Stimulated activated CD4-positive, alpha-beta T cell treated with anti-CD3 and anti-CD28 coated beads, TNF-alpha, amount 100 ng/mL, for 1 hour (primary cell): ENCODE measurements at places on chromosomes 12 and 14.

- DNase-seq: no peak
Measured at GRCh38 chr14:60657456-60658210, 8.4 kb upstream of the SIX1 start.

GRCh38 chr12:116969615-116970585 lies 59.1 kb downstream of the FBXW8 start:
- DNase-seq: no peak

DNA sequence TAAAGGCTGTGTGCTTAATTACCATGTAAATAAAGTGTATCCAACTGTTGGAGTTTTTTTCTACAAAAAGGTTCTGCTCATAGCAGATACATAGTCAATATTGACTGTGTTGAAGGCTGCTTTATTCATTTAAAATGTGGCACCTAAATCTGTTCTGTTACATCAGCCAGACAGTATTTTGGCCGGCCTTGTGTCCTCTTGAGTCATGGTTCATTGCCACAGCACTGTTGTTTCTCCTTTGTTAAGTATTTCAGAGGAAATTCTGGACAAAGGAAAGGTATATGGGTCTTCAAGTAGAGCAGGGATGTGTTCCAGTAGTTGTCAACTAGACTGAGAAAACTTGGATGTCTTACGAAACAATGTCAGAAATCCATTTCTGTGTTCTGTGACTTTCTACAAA lies 95.5 kb downstream of the SLC38A6 start:
- no peak for DNase-seq

DNA sequence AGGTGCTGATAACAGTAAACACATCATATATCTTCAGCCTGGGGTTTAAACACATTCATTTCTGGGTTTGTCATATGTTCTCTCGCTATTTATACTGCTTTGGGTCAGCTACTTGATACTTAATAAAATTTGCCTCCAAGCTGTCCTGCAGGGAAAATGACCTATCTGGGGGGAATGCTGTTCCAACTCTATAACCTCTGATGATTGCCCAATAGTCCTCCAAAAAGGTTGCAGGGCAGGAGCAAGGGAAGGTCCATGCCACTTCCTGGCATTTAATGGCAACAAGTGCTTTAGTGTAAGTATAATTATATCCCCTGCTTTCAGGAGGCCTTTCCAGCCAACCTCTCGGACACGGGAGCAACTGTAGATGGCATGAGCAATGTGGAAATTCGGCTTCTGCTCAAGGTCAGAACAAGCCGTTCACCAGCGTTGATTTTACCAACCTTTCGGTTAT lies 198.0 kb upstream of the EEA1 start:
- DNase-seq: no peak

DNA sequence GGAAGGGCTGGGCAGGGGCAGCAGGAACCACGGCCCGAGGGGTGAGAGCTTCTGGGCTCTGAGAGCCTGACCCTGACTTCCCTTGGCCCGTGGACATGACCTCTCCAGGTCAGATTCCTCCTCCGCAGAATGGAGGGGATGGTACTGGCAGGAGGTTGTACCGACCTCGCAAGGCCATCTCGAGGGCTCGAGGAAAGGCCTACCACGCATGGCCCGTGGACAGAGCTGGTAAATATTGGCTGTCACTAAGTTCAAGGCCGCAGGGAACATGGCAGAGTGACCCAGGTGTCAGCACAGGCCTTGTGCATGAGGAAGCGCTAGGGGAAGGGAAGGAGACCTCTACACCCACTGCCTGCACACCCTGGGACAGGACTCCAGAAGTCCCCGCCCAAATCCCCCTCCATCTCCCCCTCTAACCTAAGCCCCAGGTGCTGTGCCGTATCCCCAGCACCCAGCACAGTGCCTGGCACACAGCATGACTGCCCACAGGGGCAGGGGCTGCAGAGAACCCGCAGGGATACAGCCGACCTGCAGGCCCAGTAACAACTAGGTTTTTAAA lies 54.9 kb upstream of the PPP2R5C start:
- DNase-seq: no peak

DNA sequence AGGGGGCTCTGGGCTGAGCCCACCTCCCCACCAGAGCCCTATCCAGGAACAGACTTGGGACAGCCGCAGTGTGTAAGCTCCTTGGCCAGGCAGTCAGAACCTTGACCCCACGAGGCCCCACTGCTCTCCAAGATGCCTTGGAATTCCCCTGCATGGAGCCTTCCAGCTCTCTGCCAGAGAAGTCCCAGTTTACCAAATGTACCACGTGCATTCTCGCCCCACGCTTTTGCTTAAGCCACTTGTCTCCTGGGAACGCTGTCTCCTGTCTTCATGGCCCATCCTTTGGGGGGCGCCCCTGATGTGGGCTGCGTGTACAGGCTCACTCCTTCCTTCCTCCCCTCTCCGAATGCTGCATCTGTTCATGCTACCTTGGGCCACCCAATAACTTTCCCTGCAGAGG lies 7.9 kb downstream of the FAIM2 start:
- DNase-seq: no peak

DNA sequence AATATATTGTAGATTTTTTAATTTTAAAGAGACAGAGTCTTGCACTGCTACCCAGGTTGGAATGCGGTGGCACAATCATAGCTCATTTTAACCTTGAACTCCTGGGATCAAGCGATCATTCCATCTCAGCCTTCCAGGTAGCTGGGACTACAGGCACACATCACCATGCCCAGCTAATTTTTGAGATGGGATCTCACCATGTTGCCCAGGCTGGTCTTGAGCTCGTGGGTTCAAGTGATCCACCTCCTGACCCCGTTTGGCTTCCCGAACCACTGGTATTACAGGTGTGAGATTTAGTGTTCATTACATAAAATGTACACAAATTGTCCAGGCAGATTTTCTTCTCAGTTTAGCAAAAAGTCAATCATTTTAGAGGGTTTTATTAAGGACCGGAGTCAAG lies 13.6 kb downstream of the SNX6 start:
- no peak for DNase-seq

DNA sequence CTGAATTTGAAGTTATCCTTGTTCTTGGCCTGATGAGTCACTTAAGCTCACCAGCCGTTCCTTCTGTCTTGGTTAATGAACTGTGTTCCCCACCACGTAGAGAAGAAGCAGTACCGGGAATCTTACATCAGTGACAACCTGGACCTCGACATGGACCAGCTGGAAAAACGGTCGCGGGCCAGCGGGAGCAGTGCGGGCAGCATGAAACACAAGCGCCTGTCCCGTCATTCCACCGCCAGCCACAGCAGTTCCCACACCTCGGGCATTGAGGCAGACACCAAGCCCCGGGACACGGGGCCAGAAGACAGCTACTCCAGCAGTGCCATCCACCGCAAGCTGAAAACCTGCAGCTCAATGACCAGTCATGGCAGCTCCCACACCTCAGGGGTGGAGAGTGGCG lies 68.2 kb downstream of the FRMD6 start:
- DNase-seq: no peak

GRCh38 chr14:72008666-72009065 lies 76.4 kb downstream of the RGS6 start:
- no peak for DNase-seq

DNA sequence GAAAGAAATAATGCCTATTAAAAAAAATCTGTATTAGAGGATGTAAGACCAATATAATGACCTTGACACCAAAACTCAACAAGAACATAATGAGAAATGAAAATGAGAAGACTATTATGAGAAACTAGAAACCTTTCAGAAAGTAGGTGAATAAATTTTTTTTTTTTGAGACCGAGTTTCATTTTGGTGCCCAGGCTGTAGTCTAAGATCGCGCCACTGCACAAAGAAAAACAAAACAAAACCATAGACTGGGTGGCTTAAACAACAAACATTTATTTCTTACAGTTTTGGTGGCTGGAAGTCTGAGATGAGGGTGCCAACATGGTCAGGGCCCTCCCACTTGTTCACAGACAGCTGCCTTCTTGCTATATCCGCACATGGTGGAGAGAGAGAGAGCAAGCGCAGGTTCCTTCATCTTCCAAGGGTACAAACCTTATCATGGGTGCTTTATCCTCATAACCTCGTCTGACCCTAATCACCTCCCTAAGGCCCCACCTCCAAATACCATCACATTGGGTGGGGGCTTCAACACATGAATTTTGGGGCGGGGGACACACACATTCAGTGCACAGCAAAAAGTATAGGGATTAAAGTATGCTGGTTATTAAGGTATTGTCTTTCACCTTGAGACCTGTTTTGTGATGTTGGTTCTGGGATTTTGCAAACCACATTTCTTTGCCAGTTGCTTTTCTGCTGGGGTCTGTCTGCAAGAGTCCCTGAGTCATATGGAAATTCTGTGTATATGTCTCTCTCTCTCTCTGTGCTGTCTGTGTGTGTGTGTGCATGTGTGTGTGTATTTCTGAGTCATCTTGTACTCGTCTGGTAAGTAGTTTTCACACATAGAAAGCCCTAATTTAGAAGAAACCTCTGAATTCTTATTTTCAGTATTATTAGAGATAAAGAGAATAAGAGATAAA lies 26.2 kb downstream of the ZCRB1 start:
- no peak for DNase-seq

DNA sequence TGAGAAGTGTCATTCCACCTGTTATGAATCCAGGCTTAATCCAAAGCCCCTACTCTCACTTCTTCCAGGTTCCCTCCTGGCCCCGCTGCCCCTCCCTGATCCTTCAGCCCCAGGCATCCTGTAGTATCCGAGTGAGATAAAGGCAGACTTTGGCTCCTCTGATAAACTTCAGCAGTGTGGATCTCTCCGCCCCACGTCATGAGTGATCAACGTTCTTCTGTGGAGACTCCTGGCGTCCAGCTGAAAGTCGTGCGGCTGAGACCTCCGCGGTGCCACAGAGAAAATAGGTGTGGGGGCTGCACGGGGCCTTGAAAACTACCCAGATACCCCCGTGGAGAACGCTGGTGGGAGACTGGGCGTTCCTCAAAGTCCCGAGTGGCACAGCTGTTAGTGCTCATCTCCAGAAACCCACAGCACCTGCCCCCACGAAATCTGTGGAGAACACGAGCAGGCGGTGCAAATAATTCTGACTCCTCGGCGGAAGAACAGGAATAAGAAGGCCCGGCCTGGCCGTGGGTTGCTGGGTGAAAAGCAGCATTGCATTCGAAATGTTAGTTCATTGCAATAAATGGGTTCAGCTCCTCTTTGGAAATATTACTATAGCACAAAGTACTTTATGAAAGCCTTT lies 180.0 kb upstream of the RGS6 start:
- DNase-seq: no peak

GRCh38 chr12:26318661-26319068 lies 123.3 kb downstream of the SSPN start:
- DNase-seq: no peak

DNA sequence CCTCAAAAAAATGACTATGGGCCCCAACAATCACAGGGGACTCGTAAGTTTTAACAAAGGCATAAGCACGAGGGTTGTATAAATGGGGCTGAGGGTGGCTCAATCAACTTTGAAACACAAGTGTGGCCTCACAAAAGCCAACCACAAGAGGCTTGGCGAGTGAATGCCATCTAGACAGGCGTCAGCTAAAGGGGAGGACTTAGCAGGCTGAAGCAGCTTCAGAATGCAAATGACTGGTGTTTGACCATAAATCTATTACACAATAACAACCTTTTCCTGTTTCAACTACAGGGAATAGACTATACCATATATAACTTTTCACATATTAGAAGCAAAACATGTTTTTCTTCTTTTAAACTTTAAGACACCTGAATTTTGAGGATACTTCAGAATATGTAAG lies 777.9 kb downstream of the FSCB start:
- no peak for DNase-seq

GRCh38 chr12:95962222-95962621 lies 19.1 kb downstream of the AMDHD1 start:
- no peak for DNase-seq

GRCh38 chr12:121577443-121578180 lies 3.2 kb downstream of the KDM2B start:
- DNase-seq: no peak

- no peak for DNase-seq
Measured at GRCh38 chr14:74049876-74050495, 30.8 kb downstream of the BBOF1 start.

DNA sequence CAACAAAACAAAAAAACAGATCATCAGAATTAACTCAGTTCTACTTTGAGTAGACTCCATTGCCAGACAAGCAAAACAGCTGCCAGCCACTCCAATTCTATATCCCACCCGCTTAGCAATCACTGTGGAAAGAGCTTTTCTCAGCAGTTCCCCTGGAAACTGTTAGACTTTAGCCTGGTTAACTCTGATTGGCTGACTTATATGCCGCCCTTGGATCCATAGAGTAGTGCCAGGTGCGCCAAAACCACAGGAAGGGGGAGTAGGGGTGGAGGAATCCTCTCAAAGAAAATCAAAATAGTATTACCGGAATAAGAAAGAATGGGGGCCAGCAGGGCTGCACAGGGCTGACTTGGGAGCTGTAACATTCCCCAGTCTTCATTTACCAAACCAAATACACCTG lies 5.4 kb upstream of the EML5 start:
- DNase-seq: no peak

- DNase-seq: no peak
Measured at GRCh38 chr14:103072595-103073366, 11.2 kb upstream of the LBHD2 start.

GRCh38 chr14:70873627-70874026 lies 33.6 kb upstream of the PCNX1 start:
- DNase-seq: no peak

- DNase-seq: no peak
Measured at GRCh38 chr12:116171549-116171948, 105.9 kb downstream of the MED13L start.

DNA sequence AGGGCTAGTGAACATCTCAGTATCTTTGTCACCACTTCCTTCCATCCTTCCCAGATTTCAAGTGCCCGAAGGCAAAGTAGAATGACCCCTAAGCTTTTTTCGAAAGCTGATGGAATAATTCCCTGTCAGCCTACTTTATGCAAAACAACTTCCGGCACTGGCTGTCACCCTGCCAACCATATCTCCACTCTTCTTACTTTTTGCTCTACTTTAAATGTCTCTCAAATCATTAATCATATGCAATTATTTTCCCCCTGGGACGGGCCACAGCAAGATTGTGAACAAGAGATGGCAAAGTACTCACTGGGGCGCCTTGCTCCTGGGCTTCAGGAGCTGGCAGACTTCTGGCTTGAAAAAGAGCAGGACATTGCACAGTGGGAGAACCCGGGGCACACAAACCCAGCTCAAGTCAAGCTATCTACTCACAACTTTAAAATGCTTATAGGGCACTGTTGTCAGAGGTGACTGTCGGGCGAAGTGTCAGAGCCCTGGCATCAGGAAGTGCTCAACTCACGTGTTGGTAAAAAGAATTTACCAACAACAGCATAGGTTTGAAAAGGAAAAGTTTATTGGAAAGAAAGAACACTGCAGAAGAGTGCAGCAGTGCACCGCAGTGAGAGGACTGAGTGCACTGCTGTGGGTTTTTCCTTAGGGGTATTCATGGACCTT lies 373.5 kb downstream of the PAWR start:
- no peak for DNase-seq
